ENCODE measurements at places on chromosomes 5 and 9. TPM values are rescaled to one million over a fixed set of nuclear protein-coding genes. Genes with fewer than 3 reads are reported as not detected.

The SPINK6 gene
- total RNA-seq: not detected

The ENTPD8 gene
- total RNA-seq: not detected

The NUTM2G gene
- not detected for total RNA-seq

The PCDHGC4 gene
- not detected for total RNA-seq

The ANKRD18B gene
- total RNA-seq: 2.1 TPM

The SLC6A19 gene
- not detected for total RNA-seq

The DMRT2 gene
- 2.9 TPM for total RNA-seq

The BTNL8 gene
- total RNA-seq: not detected

The CCNI2 gene
- 6.7 TPM for total RNA-seq

The CA9 gene
- total RNA-seq: 1.2 TPM

The SLC25A2 gene
- total RNA-seq: 0.50 TPM

The PCDHB2 gene
- 0.20 TPM for total RNA-seq

The SOWAHA gene
- total RNA-seq: not detected

The DOCK8 gene
- total RNA-seq: 374 TPM

The SH3PXD2B gene
- 0.25 TPM for total RNA-seq

The SLC6A3 gene
- not detected for total RNA-seq

The SERINC5 gene
- 59.1 TPM for total RNA-seq

The PCDHB16 gene
- total RNA-seq: not detected

The NEUROG1 gene
- total RNA-seq: not detected

The OMD gene
- not detected for total RNA-seq

The DMRT3 gene
- total RNA-seq: not detected

The MYORG gene
- total RNA-seq: 4.7 TPM

The POU5F2 gene
- total RNA-seq: 0.68 TPM

The SLC27A6 gene
- not detected for total RNA-seq

The GPR21 gene
- 0.58 TPM for total RNA-seq

The COL27A1 gene
- total RNA-seq: 0.50 TPM

The ENHO gene
- total RNA-seq: not detected

The LRRC19 gene
- not detected for total RNA-seq

The ERAP2 gene
- total RNA-seq: 91.3 TPM

The TMEM232 gene
- total RNA-seq: 1.7 TPM

The CATSPER3 gene
- total RNA-seq: 0.55 TPM

The ZNG1E gene
- 30.6 TPM for total RNA-seq

The UGT3A2 gene
- total RNA-seq: 0.18 TPM

The CCDC192 gene
- total RNA-seq: not detected

The FOXD4L5 gene
- 0.13 TPM for total RNA-seq

All from activated CD4-positive, alpha-beta memory T cell treated with anti-CD3 and anti-CD28 coated beads, Interleukin-2, amount 10 ng/mL, durations not matched to agents 7 days and 5 days (primary cell).